ENCODE measurements at places on chromosomes 5 and 9.

GRCh38 chr9:35313916-35314315, 152.1 kb downstream of the UNC13B start:
- DNase-seq = no peak

- no peak for DNase-seq
Observed at GRCh38 chr9:4540425-4540824, 50.2 kb downstream of the SLC1A1 start.

GRCh38 chr5:78467752-78468357, 107.4 kb downstream of the SCAMP1 start:
- peak; percentile 38 for DNase-seq

- DNase-seq = no peak
Observed at GRCh38 chr5:135526924-135527323, 8.8 kb downstream of the NEUROG1 start.

- no peak for DNase-seq
Observed at GRCh38 chr9:126617003-126617822, 3.5 kb downstream of the LMX1B start.

GRCh38 chr9:113427629-113428028, 17.1 kb downstream of the C9orf43 start:
- no peak for DNase-seq

DNA sequence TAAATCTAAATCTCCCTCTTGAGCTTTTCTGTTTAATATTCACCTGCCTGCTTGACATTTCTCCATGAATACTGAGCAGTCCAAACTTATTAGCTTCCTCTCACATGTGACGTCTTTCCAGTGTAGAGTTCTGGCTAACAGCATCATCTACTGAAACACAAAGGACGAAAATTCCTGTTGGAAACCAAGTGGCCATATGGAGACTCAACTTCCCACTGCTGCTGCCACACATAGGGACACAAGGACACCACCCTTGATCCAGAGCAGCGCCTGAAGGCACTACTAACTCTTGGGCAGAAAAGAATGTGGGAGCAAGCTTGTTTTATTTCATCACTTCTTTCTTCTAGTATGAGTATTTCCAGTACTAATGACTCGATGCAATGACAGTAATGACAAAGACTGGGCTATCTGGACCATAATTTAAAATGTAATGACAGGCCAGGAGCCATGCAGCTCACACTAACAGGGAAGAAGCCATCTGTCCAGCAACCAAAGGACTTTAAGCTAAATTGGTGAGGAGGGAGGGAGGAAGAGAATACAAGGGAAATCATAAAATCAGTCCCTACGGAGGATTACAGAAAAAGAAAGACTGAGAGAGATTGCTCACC, 19.2 kb downstream of the RNF130 start:
- no peak for DNase-seq

- no peak for DNase-seq
Observed at GRCh38 chr5:59261969-59262368, 631.6 kb downstream of the PDE4D start.

DNA sequence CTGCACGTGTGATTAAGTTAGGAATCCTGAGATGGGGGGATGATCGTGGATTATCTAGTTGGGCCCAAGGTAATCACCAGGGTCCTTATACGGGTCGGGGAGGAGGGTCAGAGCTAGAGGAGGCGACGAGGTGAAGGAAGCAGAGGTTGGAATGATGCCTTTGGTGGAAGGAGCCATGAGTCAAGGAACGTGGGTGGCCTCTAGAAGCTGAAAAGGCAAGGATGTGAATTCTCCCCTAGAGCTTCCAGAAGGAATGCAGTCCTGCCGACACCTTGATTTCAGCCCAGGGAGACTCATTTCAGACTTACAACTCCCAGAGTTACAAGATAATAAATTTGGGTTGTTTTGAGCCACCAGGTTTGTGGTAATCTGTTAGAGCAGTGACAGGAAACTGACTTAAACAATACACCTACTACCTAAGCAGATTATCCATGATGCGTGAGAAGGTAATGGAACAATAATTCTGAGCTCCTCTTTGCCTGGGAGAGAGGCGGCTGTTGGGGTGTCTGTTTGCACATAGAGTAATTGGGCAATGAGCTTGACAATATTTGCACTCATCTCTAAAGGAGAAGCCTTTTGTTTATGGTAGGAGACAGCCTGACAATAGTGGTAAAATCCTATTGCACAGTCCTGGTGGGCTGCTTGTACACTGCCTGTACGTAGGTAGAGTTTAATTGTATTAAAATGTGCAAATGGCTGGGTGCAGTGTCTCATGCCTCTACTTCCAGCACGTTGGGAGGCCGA, 129.3 kb upstream of the IER5L start:
- no peak for DNase-seq

DNA sequence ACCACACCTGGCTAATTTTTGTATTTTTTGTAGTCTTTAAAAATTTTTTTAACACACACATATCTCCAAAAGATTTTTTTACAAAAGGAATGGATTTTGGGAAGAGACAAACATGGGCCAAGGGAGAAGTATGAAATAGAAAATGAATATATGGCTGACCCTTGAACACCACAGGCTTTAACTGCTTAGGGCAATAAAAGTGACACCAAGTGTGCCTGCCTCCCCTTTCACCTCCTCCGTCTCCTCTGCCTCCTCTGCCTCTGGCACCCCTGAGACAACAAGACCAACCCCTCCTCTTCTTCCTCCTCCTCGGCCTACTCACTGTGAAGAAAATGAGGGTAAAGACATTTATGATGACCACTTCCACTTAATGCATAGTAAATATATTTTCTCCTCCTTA, 483.9 kb downstream of the KDM4C start:
- no peak for DNase-seq

DNA sequence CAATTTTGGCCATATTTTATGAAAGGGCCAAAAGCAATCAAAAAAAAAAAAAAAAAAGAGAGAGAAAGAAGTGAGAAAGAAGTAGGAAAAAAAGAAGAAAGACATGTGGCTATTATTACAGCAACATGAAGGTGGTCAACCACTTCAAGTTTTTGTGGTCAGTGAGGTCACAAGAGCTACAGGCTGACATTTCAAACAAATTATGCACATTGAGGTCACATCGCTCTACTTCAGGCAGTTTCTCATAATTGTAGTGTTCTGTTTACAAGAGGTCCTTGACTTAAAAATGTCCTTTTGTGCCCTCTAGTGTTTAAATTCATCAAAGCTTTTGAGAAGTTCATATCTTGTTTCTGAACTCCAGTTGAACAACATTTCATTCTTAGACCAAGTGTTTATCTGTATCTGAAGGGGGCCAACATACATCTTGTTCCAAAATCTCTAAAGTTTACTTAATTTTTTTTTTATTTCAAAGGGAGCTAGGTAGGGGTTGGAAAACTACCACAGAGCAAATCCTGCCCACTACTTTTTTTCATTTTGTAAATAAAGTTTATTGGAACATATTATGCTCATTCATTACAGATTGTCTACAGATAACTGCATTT, 513.1 kb downstream of the PDE4D start:
- peak; percentile 76 for DNase-seq

DNA sequence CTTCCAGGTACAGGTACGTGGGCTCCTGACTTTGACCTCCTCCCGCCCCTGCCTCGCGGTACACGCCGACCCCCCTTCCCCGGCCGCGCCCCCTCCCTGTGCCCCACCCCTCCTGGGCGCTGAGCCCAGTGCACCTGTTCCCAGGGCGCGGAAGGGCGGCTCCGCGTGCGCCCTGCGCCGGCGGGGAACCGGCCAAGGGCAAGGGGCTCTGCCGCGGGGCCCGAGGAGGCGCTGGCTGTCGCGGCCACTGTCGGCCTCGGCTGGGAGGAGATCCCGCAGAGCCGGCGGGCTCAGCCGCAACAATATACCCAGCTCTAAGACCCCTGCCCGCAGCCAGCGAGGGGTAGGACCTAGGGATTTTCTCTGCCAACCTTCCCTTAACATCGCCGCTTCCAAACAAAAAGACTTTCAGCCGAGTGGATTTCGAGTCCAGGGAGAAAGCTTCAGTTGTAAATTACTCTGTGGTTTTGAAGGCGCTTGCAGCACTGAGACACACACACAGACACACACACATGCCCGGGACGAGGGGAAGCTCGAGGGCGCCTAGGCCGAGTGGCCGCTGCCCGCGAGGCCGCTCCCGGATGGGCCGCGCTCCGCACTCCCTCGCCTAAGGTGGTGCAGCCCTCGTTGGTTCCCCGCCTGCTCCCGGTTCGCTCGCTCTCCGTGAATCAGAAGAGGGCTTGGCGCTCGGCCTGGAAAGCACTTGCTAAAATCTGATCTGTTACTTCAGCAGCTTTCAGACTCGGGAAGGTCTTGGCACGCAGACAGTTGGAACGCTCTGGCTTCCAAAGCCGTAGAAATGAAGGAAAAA, 1.2 kb downstream of the FGF18 start:
- peak; percentile 65 for DNase-seq

GRCh38 chr5:77991084-77991483, 214.9 kb upstream of the TBCA start:
- DNase-seq = no peak

DNA sequence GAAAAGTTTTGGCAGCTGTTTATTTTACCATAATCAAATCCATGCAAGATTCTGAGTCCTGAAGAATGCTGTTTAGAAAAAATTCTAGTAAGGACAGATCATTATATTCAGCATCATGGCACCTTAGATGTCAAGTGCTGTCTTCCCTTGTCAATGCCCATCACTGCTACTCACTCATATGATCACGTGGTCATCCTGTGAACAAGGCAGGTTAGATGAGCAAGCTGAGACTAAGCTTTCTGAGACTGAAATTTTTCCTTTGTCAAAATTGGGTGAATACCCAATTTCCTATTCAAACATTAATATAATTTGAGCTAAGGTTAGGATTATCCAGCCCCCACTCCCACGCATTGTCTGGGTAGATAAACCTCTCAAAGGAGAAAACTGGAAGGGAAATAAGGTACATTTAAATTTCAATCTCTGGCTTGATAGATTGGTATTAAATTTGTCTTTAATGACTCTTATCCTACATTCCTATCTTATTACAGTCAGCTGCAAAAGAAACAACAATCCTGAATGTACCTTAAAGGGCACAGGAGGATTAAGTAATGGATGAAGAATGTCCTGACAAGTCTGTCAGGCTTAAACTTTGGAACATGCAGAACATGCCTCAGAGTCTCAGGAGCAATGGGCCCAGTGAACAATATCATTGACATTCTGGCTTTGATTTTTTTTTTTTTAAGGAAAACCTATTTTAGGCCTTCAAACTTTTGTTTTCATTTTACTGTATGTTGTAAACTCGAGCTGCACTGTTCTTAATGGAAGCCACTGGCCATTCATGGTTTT, 148.7 kb upstream of the RANBP3L start:
- DNase-seq = no peak

- DNase-seq = no peak
Observed at GRCh38 chr9:92645041-92645440, 24.9 kb downstream of the IPPK start.

DNA sequence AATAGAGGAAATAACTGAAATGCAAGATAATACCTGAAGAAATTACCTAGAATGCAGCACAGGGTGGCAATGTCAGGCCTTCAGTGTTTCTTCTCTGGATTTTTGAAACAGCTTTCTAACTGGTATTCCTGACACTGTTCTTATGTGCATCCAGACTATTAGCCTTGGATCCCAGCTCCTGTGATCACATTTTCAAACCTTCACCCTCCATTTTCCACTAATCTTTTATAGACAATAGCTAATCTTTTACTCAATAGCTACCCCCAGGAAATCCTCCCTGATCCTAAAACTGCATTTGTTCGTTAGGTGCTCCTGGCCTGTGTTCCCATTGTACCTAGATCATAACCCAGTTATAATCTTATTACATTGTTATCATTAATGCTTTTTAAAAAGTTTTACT, 101.5 kb upstream of the DHFR start:
- DNase-seq = no peak

DNA sequence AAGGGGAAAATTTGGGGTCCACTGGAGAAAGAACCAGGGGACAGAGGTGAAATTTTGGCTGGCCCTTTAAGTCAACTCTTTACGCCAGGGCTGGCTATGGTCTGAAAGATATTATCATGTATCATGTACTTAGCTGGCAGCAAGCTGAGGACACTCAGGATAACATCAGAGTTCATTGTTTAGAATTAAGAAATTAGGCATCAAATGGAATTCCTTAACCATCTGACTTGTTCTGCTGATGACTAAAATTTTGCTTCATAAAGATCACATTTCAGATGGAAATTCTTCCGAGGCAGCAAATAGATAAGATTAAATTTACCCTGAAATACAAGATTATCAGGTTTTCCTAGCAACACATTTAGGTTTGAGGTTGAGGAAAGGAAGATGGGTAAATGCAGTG, 269.4 kb upstream of the KLF9 start:
- no peak for DNase-seq

- DNase-seq = peak; percentile 16
Observed at GRCh38 chr5:39005566-39006232, 68.5 kb downstream of the RICTOR start.

- DNase-seq = no peak
Observed at GRCh38 chr9:92762781-92763708, 1.6 kb downstream of the BICD2 start.

GRCh38 chr5:129398026-129398678, 61.9 kb upstream of the ADAMTS19 start:
- no peak for DNase-seq

DNA sequence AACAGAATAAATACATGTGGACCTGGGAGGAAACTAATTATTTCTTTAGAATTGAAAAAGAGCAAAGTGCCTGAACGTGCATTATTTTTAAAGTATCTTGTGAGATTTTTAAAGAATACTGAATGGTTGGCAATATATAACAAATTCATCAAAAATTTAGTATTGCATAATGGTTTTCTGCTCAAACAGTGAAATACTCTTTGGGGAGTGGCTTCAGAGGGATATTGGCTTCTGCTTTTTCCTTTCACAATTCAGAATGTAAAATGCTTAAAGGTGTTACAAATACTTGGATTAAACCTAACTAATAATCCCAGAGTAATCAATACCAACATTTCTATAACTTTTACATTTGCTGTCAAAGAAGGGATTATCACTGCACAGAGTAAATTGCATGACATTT, 379.3 kb upstream of the CHD1 start:
- no peak for DNase-seq

- DNase-seq = no peak
Observed at GRCh38 chr5:16549491-16550206, 67.1 kb downstream of the RETREG1 start.

DNA sequence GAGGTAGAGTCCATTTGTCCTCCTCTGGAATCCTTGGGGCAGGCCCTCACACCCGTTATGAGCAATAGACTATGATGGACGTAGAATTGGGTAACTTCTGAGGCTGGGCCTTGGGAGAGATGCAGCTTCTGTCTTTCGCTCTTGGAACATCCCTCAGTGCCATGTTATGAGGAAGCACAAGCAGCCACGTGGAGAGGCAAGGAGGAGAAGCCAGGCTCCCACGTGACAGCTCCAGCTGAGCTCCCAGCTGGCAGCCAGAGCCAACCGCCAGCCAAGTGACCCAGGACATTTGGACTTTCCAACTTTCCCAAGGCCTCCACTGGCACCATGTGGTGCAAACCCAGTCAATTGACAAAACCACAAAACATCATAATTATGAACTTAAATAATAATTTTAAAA, 43.0 kb upstream of the BOD1 start:
- no peak for DNase-seq

GRCh38 chr5:1167361-1167727, 34.1 kb upstream of the SLC6A19 start:
- no peak for DNase-seq

Measured in small intestine (tissue), 16 donors.